ENCODE measurements at places on chromosomes 12 and 14.

DNA sequence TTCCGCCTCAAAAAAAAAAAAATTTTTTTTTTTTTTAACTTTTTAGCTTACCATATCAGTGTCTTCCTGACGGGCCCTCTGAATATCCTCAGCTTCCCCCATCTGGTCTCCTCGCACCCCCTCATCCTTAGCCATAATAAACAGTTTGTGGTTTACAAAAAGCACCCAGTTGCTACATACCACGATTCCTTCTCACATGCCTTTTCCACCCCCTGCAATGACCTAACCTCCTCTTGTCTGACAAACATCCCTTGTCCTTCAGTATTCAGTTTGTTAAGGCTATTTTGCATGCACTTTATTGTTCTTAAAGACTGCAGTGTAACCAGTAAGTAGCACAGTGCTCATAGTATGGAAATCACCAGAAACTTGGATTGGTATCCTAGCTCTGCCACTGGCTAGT, 88.5 kb downstream of the PPM1H start:
- DNase-seq, result no peak

DNA sequence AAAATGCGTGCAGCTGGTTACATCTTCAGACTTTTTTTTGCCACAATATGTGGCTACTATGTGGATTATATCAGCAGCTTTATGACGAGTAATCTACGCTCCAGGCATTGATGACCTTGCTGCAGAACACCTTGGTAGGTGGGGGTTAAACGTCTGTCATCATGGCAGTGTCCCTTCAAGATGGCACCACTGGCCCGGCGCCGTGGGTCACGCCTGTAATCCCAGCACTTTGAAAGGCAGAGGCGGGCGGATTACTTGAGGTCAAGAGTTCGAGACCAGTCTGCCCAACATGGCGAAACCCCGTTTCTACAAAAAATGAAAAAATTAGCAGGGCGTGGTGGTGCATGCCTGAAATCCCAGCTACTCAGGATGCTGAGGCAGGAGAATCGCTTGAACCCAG, 177.5 kb downstream of the AEBP2 start:
- no peak for DNase-seq

GRCh38 chr12:110581931-110582275, 1.2 kb downstream of the PPTC7 start:
- DNase-seq, result no peak

GRCh38 chr12:11863478-11863906, 207.2 kb upstream of the BCL2L14 start:
- DNase-seq, result no peak

- DNase-seq, result no peak
Observed at GRCh38 chr12:2481951-2482350, 312.8 kb upstream of the FKBP4 start.

DNA sequence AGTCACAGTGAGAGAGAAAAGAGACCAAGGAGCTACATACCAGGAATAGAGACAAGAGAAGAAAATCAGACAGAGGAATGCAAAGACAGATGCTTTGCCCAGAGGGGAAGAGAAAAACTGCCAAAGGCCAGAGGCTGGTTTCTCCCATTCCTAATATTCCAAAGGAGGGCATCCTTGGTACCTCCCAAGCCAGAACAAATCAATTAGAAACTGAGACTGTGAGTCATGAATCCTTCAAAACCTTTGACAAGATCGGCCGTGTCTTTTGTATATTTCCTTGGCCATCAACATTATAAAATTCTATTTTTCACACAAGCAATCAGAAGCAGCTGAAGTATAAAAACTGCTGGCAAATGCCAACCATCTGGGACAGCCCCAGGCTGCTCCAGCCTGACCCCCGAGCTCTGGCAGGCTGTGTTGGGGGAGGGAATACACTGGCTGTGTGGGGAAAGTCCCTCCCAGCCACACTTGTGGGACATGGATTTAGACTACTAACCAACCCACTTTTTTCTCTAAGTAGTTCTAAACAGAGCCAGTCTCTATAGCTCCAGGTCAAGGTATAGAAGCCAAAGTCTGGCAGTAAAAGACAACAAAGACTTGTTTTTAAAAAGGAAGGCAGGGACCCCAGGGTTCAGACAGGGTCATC, 13.7 kb downstream of the POMT2 start:
- DNase-seq, result no peak

Data from NCI-H345 (cell line).